ENCODE measurements at places on chromosomes 5 and 9.

DNA sequence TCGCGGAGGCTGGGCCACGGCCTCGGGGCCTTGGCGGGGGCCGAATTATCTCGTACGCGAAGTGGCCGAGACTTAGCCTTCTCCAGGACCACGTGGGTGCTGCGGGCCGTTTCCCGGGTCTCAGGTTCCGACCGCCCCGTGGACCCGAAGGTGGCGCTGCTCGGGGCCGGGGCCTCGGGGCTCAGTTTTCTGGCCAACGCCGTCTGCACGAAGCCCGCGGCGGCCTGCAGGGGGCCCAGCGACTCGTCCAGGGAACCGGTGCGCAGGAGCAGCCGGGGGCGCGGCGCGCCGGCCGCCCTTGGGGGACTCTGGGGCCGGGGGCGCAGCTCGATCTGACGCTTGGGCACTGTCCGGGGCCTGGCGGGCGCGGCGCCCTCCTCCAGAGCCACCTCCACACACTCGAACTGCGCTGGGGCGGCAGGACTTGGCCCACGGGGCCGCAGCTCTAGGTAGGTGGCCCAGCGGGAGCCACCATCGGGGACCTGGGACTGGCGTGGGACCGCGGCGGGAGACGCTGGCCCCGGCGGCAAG, 716 bp downstream of the PROB1 start:
- no peak for DNase-seq

- no peak for DNase-seq
Observed at GRCh38 chr9:34490360-34490759, 31.8 kb downstream of the DNAI1 start.

DNA sequence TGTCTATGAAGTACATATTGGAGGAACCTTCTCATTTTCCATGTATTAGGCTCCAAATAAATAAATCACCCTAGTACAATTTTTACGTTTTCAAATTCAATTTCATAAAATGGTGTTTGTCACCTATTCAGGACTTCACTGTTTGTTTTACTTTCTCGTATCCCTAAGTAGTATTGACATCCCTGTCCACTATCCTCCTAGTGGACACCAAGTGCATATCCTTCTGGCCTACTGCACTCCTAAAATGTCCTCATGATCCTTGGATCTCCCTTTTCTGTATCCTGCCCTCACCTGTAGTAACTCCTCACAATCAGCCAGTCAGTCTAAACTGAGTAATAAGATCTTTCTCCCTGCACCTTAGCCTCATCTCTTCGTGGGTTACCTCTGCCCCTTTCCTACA, 539.9 kb downstream of the DMRTA1 start:
- no peak for DNase-seq

DNA sequence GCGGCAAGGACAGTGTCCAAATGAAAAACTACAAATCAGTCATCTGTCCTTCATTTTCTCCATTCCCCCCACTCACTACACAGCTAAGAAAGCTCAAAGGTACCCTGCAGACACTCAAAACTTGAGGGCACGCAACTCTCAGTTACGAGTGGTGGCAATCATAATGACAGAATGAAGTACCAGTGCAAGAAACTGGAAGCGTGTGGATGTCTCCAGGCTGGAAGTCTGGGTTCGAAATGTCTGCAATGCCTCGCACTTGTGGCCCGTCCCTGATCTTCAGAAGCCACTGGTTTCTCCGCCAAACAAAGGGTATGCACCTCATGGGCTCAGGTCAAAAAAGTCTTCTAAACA, 597 bp upstream of the CENPH start:
- DNase-seq = no peak

DNA sequence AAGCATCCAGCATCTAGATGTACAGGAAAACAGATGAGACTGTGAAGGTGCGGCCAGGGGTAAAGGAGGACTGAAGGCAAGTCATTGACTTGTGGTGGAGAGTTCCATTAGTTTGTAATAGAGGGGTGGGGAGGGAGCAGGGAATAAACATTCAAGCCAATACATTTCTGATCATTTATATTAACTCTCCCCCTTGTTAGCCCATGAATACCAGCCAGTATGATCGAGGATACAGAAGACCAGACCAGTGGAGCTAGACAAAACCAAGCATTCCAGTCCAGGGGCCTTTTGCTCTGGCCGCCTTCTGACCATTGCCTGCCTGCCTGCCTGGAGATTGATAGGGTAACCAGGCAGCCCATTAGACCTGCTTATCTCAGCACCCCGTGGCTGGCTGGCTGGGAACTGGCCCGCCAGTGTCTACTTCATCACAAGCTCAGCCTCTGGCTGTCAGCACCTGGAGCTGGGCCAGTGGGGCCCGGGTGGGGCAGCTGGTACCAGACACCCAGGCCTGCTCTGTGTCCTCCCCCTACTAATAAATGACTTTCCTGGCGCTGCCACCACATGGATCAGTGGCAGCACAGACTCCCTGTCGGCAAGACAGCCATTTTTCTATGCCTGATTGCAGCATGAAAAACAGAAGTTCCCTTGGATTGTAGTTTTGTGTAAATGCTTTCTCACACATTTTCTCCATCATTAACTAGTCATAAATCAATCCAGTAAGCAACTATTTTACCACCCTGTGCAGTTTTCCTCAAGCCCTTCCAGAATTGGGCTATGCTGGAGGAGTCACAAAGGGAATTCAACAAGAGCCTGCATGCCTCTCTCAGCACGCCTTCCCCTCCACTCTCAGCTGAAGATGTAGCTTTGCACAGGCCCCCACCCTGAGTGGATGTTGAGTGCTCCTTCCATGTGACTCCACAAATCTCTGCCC, 181.3 kb downstream of the SNCAIP start:
- DNase-seq = no peak

- no peak for DNase-seq
Observed at GRCh38 chr5:116575326-116576052, 866 bp upstream of the SEMA6A start.

GRCh38 chr5:15741591-15741990, 241.6 kb downstream of the FBXL7 start:
- DNase-seq = no peak

DNA sequence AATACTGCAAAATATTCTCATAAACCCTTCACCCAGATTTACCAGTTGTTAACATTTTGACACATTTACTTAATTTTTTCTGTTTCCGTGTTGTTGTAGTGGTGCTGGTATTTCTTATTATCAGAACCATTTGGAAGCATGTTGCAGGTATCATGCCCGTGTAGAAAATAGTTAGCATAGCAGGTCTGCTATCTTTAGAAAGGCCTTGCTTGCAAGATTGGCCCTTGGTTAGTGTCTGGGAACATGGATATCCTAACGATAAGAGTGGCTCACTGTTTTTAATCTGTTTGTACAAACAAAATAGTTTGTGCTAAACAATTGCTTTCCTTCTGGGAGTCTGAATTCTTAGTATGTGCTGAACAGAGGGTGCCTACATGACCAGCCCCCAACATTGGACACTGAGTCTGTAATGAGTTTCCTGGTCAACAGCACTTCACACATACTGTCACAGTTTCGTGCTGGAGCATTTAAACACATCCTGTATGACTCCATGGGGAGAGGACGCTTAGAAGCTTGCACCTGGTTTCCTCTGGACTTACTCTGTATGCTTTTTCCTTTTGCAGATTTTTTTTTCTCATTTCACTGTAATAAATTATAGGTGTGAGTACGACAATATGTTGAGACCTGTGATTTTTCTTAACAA, 66.9 kb downstream of the MAN2A1 start:
- DNase-seq = no peak

DNA sequence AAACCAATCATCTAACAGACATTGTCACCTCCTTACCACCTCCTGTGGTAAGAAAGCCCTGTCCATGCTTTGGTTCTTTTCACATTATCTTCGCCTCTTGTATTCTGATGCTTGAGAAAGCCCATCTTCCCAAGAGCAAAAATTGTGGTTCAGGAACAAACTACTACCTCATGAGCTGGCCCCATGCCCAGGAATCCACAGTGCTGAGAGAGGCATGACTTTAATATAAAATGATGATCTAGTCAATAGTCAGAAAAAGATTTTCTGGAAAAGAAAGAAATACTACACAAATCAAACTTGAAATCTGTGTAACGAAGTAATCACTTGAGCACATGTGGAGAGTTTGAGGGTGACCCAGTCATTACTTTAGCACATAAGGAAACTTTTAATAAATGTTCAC, 94.7 kb downstream of the FGF10 start:
- peak; percentile 58 for DNase-seq

- peak; percentile 86 for DNase-seq
Observed at GRCh38 chr9:91150998-91151717, 210.6 kb downstream of the AUH start.

- DNase-seq = no peak
Observed at GRCh38 chr9:137967280-137967953, 89.8 kb downstream of the CACNA1B start.

DNA sequence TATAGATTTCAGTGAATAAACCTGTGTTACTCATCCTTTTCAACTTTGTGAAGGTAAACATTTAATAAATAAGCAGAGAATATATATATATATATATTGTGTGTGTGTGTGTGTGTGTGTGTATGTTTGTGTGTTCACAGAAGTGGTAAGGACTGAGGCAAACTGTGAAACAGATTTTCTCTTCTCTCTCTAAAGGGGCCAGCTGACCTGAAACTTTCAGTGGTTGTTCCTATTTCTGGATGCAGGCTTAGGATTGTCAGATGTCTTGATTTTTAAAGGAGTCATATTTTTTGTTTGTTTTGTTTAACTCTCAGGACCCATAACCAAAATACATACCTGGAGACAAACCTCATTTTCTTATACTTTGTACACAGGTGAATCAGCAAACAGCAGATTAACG, 714.9 kb upstream of the MEF2C start:
- no peak for DNase-seq

DNA sequence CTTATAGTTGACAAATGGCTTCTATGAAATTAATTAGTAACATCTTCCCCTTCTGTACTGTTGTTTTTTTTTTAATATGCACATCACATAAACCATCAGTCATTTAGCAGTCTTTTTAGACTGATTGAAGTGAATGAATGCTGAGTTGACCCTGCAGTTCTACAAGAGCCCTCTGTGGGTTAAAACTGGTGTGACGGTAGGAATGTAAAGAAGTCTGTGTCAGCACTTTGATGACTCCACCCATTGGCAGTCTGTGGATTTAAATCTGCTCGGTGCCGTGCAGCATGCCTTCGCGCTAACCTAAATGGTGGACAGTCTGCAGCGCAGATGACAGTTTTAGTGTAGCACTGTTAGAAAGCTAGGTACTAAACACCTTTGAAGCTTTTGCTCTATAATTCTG, 3.1 kb downstream of the GTF3C4 start:
- no peak for DNase-seq

DNA sequence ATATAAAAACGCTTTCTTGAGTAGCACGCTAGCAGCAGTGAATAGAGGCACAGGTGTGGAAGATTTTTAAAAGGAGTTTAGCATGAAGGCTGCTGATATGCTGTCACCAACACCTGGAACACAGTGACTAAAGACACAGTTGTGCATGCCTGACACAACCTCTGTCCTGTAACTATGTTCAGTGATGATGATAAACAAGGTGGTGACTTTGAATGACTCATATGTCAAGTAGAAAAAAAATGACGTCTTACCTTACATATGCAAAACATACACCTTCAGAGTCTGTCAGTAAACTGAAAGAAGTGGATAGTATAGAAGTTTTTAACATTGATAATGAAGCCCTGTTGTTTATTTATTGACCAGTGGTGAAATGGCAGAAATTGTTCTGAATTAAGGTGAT, 66.2 kb upstream of the ADCY2 start:
- DNase-seq = no peak

GRCh38 chr9:110123341-110124095, 84.4 kb downstream of the C9orf152 start:
- DNase-seq = no peak

DNA sequence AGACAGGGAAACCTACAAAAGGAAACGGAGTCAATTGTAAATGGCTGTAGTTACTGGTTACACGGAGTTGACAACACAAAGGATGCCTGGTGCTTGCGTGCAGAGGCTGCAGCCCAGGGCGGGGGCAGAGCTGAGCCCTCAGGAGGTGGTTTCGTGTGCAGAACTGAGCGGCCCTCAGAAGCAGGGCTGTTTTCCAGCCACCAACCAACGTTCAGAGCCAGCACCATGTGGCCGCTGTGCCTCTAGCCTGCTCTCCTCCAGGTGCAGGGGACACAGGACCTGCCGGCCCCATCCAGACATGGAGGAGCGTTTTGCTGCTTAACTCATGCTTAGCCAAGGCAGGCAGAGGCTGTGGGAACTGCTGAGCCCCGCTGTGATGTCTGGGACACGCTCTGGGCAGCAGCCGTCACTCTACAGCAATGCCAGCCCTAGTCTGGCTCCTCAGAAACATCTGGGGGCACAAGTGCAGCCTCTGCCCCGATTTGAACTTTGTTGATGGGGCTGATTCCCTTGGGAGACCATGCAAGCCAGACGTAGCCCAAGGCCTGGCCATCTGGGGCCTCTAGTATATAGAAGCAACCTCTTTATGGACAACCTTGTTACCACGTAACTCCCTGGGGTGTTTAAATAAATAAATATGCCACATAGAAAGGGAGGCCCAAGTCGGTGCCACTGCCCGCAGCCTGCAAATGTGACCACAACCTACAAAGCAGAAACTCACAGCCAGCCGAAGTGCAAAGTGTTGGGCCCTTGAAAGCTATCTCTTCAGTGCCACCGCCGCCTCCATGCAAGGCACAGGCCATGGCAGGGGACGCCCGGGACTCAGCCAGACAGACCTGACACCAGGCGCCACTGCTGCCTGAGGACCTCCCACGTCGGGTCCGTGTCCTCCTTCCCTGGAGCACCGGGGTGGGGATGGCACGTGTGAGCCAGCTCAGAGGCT, 42.1 kb downstream of the NKD2 start:
- no peak for DNase-seq

GRCh38 chr9:69155341-69156030, 18.6 kb upstream of the TJP2 start:
- no peak for DNase-seq

GRCh38 chr5:174895360-174895759, 171.0 kb downstream of the MSX2 start:
- DNase-seq = no peak

GRCh38 chr9:116653348-116654058, 33.6 kb upstream of the TRIM32 start:
- no peak for DNase-seq

- no peak for DNase-seq
Observed at GRCh38 chr5:143760131-143760505, 51.8 kb upstream of the HMHB1 start.

- peak; percentile 57 for DNase-seq
Observed at GRCh38 chr9:108521063-108521590, 334.7 kb downstream of the ACTL7B start.

DNA sequence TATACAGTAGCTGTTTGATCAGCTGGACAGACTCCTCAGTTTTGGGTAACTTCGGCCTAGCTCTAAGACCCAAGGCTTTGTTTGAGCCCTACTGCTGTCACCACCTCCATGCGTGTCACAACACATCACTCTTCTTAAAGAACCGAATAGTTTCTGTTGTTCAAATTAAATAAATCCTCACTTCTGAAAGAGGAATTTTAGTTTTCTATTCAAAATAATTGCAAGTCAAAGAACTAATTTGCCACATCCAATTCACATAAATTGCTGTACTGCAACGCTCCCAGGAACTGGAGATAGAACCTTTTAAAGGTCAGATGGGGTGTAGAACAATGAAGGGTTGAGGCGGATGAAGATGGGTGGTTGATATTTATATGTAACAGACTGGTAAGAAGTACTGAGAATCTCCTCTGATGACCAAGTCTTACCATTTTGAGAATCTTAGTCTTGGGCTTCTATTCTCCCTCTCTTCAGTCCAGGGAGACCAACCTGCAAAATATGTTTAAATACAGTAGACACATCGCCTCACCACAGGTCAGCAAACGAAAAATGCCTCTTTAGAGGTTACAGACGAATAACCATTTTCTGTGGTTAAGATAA, 1.6 kb downstream of the NREP start:
- DNase-seq = no peak
